ENCODE measurements at places on chromosomes 3 and 15.

DNA sequence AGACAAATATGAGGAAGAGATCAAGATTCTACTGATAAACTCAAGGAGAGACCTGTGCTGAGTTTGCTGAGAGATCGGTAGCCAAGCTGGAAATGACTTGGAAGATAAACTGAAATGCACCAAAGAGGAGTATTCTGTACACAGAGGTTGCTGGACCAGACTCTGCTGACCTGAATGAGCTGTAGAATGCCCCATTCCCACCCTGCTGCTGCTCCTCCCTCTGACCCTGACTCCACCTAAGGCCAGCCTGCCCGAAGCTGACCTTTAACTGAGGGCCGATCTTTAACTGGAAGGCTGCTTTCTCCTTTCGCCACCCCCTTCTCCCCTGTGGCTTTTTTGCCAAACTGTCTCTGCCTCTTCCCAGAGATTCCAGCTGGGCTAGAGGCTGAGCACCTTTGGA lies 34.6 kb downstream of the CDIN1 start:
- peak; percentile 12 for DNase-seq

- no peak for DNase-seq
Observed at GRCh38 chr15:74845208-74845568, 2.2 kb upstream of the ULK3 start.

DNA sequence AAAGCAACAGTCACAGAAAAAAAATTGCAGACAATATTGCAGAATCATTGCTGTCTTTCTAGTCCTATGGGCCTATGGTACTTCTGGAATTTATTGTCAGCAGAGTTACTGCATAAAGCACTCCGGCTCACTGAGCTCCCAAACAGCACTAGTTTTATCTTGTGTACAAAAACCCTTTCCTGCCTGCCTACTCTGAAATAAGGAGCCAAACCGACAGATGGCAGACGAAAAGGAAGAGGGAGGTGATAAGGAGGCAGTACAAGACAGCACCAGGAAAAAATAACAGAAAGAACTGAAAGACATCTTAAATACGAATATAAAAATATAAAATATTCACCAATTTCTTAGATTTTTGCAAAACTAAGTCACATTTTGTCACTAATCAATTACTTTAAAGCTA lies 15.6 kb downstream of the HERC1 start:
- DNase-seq, result no peak

DNA sequence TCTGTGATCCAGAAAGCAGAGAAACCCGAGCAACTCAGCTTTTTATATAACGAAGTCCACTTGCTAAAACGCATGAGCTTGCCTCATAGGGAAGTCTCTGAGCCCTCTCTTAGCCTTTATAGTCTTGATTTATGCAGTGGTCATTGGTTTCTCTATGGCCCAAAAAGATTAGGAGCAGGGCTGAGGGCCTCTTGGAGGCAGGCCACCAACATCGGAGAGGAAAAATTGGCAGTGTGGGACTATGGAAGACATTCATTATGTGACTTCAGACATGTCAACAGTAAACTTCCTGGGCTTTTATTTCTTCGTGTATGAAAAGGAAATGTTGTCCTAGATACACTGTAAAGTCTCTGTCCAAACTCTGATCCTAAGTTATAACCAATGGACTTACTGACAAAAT lies 13.5 kb downstream of the RAB8B start:
- DNase-seq, result no peak

DNA sequence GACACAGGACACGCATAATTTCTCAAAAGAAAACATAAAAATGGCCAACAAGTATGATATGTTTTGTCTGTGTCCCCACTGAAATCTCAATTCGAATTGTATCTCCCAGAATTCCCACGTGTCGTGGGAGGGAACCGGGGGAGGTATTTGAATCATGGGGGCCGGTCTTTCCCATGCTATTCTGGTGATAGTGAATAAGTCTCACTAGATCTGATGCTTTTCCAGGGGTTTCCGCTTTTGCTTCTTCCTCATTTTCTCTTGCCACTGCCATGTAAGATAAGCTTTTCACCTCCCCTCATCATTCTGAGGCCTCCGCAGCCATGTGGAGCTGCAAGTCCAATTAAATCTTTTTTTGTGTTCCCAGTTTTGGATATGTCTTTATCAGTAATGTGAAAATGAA lies 12.1 kb upstream of the POU1F1 start:
- DNase-seq, result no peak

GRCh38 chr3:150172356-150172755 lies 201.7 kb upstream of the PFN2 start:
- DNase-seq, result no peak

GRCh38 chr3:175489406-175489805 lies 630.3 kb downstream of the NAALADL2 start:
- no peak for DNase-seq

DNA sequence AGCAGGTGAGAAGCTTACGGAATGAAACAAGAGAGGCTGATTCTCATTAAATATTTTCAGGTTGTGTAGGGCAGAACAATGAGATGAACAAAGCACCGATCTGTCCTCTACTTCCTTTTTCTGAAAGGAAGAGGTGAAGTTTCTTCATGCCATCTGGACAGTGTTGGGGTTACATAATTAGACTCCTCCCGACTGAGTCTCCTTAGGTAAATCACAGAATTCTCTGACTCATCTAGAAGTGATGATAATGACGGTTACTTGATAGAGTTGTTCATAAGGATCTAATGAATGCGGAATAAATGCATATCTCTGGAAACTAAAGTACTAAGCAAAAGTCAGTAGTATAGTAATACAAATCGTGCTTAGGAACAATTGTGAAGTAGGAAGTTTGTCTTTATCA lies 21.2 kb downstream of the CRTC3 start:
- DNase-seq, result no peak

GRCh38 chr3:120181632-120182031 lies 87.4 kb upstream of the GSK3B start:
- no peak for DNase-seq

- DNase-seq, result no peak
Observed at GRCh38 chr3:96960661-96961330, 146.4 kb downstream of the EPHA6 start.

- peak; percentile 54 for DNase-seq
Observed at GRCh38 chr15:78808550-78808949, 2.7 kb downstream of the ADAMTS7 start.

- DNase-seq, result no peak
Observed at GRCh38 chr3:115792206-115792955, 169.1 kb downstream of the GAP43 start.

GRCh38 chr3:28078536-28078935 lies 162.9 kb upstream of the CMC1 start:
- no peak for DNase-seq

DNA sequence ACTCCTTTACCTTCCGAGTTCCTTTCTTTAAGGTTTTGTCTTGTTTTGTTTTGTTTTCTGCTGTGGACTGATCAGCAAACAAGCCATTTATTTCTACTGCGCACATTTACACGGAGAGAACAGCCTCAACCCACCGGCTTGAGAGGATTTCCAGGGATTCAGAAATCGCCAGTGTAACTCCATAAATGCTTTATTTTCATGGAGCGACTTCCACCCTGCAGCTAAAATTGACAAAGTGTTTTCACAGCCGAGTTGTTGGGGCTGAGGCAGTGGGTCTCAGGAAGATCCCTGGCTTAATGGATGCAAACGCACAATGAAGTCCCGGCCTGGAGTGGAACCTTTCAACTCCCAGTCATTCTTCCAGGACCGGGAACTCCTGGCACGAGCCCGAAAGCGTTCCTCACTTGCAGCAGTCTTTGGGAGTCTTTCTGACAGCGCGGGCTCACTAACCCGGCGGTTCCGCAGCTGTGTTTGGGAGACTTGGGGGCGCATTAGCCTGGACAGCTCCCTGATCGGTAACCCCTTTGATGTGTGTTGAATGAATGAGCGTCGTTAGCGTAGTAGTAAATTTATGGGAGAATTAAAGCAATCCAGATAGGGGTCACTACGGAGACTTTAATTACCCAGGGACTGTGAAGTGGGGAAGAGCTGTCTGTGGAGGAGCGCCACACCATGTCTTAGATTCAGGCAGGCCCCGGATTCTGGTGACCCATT lies 785 bp upstream of the MYRIP start:
- DNase-seq, result peak; percentile 67

DNA sequence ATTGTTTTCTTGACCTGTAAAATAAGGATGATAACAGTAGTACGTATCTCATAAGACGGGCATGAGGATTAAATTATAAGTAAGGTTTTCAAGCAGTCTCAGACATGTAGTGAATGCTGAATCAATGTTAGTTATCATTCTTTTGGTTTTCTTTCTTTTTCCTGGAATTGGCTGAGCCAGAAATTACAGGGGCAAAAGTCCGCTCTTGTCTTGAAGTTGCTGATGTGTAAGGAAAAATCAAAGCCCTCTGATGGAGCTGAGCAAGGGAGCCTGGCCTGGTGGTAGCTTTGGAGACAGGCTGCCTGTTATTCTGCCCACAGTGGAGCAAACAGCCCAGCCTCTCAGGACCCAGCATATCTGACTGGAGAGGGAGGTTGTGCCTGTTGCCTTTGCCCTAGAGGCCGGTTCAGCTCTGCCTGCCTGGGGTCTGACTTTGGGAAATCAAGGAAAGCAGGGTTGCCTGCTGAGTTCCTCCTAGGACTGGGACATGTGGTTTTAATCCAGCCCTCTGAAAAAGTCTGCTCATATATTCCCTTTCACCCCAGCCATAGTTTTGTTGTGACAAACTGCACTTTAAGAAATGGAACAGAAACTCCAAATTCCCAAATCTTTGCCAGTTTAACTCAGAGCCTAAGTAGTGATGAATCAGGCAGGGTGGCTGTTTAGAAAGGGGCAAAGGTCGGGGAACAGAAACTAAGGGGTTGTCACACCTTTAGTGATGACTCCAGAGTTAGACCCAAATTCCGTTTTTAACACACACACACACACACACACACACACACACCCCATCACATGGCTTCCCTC lies 40.1 kb downstream of the GASK1A start:
- DNase-seq, result no peak

GRCh38 chr3:144106970-144107369 lies 135.3 kb downstream of the DIPK2A start:
- DNase-seq, result no peak

DNA sequence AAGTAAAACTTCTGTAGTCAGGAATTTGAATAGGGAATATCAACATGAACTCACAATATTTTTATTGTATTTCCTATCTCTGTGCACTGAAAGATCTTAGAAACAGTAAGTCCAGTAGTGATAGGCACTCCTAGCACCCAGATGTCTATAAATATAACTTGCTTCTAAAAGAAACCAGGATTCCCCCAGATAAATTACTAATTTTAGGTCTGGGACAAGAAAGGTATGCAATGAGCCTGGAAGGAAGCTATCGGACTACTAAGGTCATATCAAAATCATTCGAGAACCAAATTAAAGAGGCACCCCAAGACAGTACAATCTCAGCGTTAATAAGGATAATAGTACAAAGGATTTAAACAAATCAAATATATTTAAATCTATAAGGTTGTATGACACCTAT lies 47.4 kb downstream of the CLDN18 start:
- no peak for DNase-seq

DNA sequence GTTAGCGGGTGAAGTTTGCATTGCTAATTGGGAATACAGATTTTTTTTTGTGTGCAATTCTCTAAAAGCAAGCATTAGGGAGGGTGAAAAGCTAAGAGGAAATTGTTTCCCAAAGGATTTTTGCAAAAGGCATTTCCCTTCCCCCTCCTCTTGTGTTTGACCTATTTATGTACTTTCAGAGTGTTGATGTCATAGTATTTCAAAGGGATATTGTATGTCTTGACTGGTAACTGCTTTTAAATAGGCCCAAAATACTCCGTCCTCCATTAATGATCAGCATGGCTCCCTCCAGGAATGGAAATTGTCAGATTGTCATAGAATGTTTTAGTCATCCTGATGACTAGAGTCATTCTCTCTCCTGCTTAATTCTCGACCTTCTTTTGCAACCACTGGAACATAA lies 32.4 kb downstream of the TRIM71 start:
- no peak for DNase-seq

- DNase-seq, result no peak
Observed at GRCh38 chr15:62211348-62211747, 46.3 kb upstream of the C2CD4B start.

DNA sequence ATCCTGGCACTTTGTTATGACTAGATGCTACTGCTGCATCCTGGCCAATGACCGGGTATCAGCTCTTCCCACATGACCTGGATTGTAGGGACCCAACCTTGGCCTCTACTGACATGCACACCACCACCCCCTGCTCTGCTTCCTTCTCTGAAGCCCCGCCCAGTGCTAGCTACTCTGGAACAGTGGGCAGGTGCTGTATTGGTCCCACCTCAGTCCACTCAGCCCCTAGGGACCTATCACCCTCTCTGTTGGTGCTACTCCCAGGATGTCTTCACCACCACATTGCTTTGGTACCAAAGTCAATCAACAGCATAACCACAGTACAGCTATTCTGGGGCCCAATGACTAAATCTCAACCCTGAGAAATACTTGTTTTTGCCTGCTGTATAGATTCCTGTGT lies 170.2 kb upstream of the PRICKLE2 start:
- DNase-seq, result no peak

GRCh38 chr3:46542801-46543201 lies 23.3 kb downstream of the LRRC2 start:
- no peak for DNase-seq

DNA sequence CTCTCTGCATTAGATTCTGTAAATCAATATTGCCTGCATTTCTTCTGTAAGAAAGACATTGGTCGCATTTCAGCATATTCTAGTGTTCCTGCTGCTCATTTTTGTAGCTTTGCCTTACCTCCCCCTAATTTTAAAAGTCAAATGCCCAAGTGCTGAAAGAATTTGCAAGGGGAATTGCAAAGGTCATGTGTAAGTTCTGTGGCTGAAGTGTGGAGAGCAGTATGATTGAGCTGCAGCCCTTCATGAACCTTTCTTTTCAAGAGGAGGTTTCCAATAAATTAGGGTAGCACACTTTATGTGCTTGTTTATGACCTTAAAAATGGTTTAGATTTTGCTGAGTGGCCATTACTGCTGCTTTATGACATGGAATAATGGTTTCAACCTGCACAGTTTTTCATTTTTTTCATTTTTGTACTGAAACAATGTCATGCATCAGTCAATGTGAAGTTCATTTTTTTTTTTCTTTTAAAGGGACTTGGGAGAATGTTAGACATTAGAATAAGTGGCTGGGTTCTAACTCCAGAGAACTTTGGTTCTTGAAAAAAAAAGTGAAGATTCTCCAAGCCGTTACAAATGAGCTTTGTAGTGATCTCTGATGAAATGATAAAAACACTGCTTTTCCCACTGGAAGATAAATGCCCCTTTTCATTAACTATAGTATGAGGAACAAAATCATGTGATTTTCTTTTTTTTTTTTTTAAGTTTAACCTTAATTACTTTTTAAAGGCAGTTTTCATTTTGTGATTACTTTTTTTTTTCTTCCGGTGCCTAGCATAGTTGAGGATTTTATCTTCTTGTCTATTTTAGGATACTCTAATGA lies 99.6 kb downstream of the MITF start:
- DNase-seq, result no peak

DNA sequence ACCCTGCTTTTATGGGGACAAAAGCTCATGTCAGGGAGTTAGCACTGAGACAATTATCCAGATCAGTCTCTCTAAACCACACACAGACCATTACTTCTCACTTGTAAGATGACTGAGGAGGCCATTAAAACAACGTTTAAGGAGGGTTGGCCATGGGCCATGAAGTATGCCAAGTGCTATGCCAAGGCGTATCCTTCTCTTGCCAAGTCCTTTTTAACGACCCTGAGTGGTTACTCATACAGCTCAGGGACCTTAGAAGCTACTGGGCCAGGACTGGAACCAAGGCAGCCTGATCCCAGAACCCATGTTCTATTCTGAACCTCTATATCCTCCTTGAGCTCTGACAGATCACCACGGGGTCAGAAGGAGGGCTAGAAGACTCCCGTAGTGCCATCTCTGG lies 50.0 kb downstream of the NMNAT3 start:
- DNase-seq, result no peak

- peak; percentile 40 for DNase-seq
Observed at GRCh38 chr15:78358102-78358870, 18.1 kb downstream of the CRABP1 start.

- DNase-seq, result no peak
Observed at GRCh38 chr3:113006359-113007056, 15.7 kb downstream of the GTPBP8 start.

All from WTC11 (cell line).